Hepatic stellate cell (primary cell): ENCODE measurements at places on chromosomes 3 and 15.

DNA sequence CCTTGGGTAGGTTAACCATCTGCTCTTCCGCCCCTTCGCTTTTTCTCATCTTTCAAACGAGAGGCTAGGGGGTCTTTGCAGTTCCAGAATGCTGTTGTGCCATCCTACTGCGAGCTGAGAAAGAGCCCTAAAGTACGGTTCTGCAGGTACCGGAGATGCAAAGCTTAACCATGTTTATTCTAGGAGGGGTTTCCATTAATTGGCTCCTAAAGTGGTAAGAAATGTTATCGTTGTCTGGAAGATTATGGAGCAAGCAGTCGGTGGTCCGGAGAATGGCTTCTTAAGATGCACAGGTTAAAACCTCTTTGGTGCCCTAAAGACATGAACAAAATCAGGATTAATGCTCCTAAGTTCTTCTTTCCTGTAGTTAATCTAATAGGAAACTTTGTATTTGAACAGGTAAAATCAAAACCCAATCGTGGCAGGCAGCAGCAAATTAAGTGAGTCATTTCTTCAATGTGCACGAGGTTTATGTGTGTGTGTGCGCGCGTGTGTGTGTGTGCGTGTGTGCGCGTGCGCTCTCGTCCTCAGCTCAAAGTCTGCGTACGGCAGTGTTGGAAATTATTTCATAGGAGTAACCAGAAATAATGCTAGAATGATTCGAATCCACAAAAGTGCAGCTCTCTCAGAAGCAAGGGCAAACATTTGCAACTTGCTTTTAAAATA, 772 bp downstream of the FAM81A start:
- DNase-seq, result no peak

DNA sequence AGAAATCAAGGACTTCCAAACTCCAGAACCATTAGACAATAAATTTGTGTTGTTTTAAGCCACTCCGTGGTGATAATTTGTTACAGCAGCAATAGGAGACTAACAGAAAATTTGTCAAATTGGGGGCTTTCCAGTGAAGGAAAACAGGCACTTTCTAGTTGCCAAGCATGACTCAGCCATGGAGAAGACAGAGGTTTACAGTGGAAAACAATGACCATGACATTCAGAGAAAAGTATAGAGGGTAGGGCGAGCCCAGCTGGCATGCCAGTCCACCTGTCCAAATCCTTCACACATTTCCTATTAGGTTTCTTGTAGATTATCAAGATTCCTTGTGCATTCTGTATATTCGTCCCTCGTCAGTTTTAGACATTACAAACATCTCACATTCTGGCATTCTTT, 24.9 kb downstream of the SLCO2A1 start:
- DNase-seq, result no peak

GRCh38 chr3:125324341-125324740, 50.8 kb downstream of the ZNF148 start:
- no peak for DNase-seq

- DNase-seq, result no peak
Observed at GRCh38 chr3:128498127-128498626, 5.2 kb upstream of the GATA2 start.

- DNase-seq, result no peak
Observed at GRCh38 chr3:170387950-170388349, 30.4 kb downstream of the SKIL start.

- DNase-seq, result no peak
Observed at GRCh38 chr3:193831495-193832455, 238.8 kb downstream of the OPA1 start.

GRCh38 chr3:25894101-25894500, 104.2 kb downstream of the OXSM start:
- no peak for DNase-seq

GRCh38 chr3:14126017-14126886, 1.4 kb downstream of the TMEM43 start:
- no peak for DNase-seq

- no peak for DNase-seq
Observed at GRCh38 chr3:176795891-176796290, 401.4 kb downstream of the TBL1XR1 start.

GRCh38 chr15:27937851-27938250, 161.3 kb downstream of the OCA2 start:
- no peak for DNase-seq

DNA sequence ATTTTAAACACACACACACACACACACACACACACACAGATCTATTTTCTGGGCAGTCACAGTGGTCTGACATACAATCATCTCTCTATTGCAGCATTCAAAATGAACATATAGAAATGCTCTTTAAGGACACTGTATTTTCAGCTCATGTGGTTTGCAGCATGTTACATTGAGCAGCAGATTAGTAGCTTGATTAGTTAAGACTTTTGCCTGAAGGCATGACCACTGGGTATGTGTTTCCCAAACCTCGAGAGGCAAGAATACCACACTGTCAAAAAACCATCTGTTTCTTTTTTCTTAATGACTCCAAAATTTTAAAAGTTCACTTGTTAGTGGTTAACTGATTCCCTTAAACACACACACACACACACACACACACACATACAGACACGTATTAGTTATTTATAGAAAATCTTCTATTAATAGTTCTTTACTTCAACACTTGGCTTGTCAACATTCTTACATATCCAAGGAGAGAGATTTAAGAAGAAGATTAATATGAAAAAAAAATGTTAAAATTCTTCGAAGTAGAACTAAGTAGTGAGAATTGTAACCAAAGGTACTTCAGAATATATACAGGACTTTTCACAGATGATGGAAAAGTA, 518.2 kb downstream of the CADM2 start:
- no peak for DNase-seq

DNA sequence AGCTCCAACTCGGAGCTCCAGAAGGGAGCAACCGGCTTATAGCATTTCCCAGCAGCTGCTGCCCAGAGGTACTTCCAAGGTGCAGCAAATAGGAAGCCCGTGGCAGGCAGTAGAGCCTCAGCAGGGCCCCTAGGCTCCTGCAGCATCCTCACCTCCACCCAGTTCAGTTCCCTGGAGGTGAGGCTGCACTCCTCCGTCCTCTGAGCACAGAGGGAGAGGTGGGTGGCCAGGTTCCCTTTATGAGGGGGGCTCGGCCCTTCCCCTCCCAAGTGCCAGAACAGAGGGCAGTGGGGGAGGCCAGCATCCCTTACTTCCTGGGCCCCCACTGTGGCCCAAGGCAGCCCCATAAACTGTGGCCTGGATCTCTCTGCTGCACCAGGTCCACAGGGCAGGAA, 150.2 kb downstream of the ATP10A start:
- DNase-seq, result no peak

GRCh38 chr3:37377670-37378069, 203.3 kb upstream of the LRRFIP2 start:
- DNase-seq, result no peak

DNA sequence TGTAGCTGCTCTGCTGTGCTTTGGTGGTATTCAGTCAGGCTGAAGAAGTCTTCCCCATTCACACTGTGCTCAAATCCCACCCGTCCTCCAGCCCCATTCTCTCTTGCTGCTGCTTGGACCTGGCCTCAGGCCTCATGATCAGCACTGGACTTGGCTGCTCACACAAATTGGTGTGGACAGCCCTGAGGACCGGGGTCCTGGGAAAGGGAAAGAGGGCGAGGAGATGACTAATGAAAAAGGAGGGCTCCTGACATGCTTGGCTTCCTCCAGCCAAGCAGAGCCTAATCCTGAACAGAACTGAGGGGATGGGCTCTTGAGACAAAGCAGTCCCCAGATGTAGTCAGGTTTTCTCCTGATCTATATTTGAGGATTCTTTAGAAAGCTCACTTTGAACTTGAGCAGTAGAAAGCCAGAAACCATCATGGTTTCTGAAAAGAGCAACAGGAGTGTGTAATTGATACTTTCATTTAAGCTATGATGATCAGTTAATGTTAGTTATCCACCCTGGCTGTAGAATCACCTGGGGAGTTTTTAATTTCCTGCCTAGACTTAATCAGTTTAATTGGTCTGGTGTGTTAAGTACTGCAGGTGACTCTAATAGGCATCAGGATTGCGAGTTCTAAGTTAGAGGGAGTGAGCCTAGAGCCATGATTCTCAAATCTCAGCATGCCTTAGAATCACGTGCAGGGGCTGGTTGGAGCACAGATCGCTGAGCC, 79.4 kb upstream of the THBS1 start:
- DNase-seq, result no peak

DNA sequence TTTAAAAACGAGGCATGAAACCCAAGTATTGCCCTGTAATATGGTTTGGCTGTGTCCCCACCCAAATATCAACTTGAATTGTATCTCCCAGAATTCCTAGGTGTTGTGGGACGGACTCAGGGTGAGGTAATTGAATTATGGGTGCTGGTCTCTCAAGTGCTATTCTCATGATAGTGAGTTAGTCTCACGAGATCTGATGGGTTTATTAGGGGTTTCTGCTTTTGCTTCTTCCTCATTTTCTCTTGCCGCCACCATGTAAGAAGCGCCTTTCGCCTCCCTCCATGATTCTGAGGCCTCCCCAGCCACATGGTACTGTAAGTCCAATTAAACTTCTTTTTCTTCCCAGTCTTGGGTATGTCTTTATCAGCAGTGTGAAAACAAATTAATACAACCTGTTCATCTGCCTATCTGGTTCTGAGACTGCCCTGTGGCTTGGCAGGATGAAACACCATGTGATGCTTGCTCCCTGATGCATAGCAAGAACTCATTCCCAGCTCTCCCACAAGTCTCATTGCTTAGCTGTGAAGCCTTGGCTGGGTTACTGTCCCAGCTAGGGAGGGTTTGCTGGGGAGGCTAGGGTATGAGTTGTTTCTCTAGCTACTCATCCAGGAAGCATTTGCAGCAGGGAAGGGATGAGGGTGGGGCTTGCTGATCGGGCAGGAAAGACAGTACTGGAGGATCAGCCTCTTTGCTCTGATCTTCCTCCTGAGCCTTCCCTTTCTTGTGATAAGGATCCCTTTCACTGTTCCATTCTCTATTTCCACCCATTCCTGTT, 3.7 kb upstream of the SQOR start:
- peak; percentile 65 for DNase-seq

DNA sequence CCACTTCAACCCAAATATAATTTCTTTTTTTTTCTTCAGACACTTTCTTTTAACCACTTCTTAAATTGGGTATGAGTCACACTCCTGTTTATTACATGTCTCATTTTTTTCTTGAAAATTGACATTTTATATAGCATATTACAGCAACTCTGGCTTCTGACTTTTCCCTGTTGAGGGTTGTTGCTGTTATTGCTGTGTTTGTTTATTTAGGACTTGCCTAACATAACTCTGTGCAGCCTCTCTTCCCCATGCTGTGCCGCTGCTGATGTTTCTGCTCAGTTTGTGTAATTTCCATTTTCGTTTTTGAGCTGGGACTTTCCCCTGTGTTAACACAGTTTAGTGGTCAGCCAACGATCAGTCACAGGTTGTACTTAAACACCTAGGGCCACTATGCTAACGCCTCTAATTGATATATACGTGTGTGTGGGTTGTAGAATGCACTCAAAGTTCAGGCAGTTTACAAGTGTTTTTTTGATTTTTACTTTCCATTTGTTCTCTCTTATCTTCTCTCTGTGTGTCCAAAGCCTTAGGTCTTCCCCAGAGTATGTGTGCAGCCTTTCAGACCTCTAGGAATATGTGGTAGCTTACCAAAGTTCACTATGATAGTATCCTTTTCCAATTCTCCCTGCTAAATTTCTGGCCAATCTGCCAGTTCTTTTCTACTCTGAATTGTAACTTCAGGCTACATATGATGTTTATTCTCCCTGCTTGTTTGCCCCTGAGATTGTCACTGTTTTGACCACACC, 337.2 kb downstream of the ZBTB20 start:
- no peak for DNase-seq

DNA sequence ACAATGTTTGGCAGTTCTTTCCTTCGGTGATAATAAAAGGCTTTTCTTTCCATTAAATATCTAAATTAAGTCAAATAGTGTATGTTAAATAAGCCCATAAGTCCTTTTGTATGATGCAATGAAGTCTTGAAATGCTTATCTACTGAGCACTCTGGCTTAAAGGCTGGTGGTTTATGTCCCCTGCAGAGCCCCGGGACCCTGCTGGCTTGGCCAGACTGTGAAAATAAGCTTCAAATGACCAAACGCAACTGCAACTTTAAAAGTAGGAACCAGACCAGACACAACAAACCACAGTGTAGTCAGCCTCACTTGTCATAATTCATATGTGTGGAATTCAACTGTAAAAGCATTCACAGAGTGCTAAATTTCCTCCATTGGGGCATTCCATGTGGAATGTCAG, 72.5 kb downstream of the FOXP1 start:
- peak; percentile 65 for DNase-seq

- DNase-seq, result no peak
Observed at GRCh38 chr15:70748281-70748747, 15.0 kb downstream of the UACA start.

GRCh38 chr15:89129123-89129815, 41.0 kb downstream of the ABHD2 start:
- no peak for DNase-seq

DNA sequence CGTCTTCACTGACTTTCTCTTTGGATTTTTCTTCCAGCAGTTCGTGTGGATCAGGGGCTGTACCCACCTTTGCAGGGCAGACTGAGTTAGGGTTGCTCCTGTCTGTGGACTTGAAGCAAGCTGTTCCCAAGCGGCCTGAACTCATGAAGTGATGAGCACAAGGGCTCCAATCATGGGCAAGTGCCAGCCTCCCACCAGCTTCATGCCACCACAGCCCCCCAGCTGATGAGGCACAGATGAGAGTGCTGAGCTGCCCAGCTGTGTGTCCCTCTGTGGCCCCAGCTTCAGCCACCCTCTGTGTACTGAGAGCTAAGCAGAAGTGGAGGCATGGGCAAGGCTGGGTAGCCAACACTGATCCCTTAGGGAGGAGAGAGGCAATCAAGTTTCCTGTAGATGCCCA, 3.3 kb upstream of the PLCB2 start:
- no peak for DNase-seq

DNA sequence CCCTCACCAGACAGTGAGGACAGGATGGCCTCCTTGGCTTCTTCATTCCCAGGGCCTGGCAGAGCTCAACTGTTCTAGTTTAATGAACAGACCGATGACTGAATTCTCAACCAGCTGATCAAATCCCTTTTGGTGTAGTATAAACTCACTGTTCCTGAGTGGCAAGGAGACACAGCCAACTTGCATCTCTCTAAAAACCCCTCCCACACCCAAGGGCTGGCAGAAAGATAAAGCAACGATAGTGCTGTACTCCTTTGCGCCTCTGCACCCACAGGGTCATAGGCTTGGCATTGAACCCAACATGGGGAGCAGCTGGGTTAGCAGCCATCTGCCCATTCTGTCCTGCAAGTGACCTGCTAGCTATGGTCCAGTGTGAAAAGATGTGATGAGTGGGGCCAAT, 103.2 kb downstream of the RYK start:
- no peak for DNase-seq

- DNase-seq, result no peak
Observed at GRCh38 chr15:68797191-68797590, 23.5 kb downstream of the ANP32A start.
